ENCODE measurements at places on chromosomes 12 and 14.

DNA sequence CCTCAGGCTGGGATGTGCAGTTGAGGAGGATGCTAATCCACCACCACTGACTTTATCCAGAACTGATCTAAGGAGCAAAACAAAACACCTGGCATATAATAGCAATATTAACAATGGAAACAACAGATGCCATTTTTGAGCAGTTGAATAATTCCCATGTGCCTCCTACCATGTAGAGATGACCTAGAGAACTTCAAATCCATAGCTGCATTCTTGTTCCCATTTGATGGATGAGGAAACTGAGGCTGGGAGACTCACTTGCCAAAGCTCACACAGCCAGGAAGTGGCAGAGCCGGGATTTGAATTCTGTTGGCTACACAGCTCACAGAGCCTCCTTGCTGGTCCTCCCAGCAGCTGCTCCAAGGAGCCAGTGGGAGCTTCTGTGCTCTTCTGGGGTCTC, 155.8 kb upstream of the MYL2 start:
- no peak for DNase-seq

- DNase-seq, result no peak
Measured at GRCh38 chr14:73764406-73765280, 50.5 kb upstream of the PNMA1 start.

- no peak for DNase-seq
Measured at GRCh38 chr14:20615996-20616395, 24.8 kb upstream of the RNASE12 start.

GRCh38 chr12:10260927-10261326, 46.7 kb upstream of the KLRD1 start:
- DNase-seq, result no peak

DNA sequence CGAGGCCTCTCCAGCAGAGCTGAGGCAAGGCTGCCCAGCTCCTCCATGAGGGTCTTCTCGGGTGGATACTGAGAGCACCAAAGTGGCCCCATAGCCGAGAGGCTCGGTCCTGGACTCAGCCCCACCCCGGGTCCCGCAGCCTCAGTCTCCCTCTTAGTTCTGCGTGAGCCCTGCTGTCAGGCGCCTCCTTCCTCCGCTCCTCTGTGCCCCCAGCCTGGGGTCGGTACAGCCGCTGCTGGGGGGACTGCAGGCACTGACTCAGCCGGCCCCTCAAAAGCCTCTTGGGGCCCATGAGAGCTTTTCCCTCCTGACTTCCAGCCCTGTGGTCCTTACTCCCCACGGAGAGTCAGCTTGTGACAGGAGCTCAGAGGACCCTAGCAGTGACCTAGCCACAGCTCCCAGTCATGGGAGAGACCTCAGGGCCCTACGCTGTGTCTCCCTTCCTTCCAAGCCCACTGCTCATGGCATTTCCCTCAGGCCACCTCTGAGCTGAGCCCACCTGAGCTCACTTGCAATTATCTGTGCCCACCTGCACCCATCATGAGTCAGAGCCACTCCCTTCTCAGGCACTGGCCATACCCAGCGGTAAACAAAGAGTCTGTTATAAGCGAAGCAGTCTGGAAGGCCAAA, 295.0 kb upstream of the RTL1 start:
- no peak for DNase-seq

DNA sequence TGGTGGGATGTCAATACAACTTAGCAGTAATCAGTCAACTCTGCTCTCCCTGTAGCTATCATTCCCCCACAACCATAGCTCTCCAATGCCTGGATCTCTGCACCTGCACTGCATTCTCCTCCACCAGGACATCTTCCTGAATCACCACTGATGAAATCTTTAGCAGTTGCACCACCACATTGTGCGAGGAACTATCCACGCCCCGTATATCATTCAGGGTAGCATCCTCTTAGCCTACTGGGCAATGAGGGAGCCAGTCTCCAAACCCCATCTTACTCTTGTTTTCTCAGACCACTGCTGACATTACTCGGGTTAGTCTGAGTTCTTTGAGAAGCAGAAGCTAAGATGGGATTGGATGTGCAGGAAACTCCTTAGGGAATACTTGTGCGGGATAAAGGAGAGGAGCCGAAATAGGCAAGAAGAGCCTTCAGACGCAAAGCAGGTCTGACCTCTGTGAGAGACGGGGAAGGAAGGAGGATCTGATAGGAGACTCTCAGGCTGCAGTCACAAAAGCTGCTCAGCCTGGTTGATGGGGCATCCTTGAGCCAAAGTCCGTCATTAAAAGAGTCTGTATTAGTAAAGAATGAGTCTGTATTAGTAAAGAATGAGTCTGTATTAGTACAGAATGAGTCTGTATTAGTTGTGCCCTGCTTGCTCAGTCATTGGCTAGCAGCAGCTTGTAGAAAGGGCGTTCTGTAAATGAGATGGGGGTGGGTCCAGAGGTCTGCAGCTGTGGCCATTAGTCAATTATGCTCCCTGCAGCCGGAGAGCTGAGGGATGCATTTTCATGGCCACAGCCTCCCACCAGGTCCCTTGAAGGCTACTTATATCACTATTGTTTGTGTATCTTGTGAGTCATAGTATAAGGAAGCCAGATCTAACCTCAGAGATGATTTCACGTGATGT, 49.6 kb upstream of the RASSF3 start:
- no peak for DNase-seq

GRCh38 chr12:100801320-100801719, 6.7 kb downstream of the ANO4 start:
- no peak for DNase-seq

DNA sequence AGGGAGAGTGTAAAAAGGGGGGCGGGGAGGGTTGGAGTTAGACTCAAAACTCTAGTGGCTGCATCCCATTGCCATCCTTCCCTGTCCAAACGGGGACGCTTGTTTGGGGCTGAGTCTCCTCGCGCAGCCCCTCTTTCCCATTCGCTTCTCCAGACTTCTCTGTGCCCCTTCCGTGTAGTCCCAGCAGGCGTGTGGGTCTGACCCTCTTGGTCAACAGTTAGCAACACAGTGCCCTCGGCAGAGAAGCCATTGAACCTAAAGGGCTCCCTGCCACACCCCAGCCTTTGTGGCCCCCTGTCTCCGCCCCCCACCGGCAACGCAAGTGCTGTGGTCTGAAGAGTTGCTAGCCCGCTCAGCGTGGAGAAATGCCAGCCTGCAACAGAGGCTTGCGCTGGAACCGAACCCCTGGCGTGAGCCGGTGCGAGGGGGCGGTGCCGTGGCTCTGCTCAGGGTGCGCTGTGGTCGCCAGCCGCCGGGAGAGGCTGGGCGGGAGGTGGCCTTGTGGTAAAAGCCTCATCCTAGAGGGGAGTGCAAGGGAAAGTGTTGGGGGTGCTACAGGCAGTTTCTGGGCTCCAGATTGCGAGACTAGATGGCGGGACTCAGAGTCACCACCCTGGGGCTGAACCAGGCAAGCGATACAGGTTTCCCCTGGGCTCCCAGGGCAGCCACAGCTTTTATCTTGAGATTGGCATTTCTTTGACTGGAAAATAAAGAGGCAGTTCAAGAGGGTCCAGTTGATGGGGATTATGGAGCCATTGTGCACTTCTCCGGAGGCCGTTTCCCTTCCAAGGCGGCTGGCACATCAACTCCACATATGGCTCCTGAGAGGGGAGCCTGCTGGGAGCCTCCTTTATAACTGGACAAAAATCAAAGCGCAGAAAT, 2.1 kb downstream of the PLXNC1 start:
- DNase-seq, result peak; percentile 43

GRCh38 chr14:96538097-96538989, 36.2 kb downstream of the PAPOLA start:
- no peak for DNase-seq

DNA sequence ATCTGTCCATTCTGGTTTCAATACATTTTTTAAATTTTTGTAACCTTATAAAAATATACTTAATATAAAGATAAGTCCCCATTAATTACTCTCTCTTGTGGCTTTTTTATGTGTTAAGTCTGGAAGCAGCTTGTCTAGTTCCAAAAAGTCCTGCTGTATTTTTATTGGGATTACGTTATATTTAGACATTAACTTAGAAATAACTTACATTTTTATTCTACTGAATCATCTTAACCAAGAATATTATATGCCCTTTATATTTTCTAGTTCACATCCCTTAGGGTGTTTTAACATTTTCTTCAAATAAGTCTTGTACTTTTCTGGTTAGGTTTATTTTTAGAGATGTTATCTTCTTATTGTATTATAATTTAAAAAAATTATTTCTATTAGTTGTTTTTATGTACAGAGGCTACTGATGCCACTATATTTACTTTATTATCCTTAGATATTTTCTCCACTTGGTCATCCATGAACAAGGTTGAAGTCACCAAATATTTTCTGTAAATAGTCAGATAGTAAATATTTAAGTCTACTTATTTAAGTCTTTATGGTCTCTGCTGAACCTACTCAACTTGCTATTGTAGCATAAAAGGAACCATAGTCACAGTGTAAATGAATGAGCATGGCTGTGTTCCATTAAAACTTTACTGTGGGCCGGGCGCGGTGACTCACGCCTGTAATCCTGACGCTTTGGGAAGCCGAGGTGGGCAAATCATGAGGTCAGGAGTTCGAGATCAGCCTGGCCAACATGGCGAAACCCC, 132.4 kb upstream of the NEDD1 start:
- DNase-seq, result no peak

DNA sequence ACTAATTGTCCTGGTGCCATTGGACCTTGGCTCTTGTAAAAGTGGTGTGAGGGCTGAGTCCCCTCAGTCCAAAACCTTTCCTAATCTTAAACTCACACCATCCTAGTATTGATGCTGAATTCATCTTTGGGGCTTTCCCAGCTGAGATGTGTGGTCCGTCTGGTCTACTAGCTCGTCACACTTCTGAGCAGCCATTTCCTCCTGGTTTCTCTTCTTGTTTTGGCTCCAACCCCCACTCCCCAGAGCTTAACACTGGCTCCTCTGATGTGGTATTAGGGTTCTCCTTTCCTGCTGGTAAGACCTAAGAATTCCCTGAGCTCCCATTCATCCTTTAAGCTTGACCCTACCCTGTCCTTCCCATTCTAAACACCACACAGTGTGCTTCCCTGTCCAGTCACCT, 900.6 kb downstream of the VRK1 start:
- DNase-seq, result no peak

DNA sequence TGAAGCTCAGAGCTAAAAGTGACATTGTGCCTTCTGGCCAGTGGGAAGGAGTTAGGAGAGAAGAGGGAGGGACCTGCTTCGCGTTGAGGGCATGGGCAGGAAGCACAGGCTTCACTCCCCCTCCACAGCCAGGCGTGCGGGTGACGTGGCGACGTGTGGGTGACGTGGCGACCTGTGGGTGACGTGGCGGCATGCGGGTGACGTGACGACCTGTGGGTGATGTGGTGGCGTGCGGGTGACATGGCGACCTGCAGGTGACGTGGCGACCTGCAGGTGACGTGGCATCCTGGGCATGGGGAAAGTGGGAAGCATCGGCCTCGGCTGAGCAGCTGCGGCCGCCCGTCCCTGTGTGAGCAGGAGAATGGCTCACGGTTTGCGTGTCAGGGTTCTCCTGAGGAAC, 8.2 kb upstream of the GALNT9 start:
- no peak for DNase-seq

DNA sequence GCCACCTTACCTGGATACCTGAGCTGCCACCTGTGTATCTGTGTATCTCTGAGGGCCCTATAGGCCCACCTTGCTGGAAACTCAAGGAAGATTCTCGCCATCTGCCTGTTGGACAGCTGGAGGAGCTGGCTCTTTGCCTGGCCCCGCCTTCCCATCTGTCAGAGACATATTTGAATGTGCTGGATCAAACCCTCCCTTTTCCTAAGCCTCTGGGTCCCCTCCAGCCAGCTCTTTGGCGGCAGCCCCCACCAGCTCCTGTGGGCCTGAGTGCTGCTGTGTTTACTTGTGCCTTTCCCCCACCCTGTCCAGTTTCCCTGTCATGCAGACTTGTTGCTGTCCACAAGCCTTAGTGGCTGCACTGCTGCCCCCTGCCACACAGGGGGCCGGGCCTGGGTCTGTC, 55.9 kb upstream of the SRSF5 start:
- peak; percentile 79 for DNase-seq

DNA sequence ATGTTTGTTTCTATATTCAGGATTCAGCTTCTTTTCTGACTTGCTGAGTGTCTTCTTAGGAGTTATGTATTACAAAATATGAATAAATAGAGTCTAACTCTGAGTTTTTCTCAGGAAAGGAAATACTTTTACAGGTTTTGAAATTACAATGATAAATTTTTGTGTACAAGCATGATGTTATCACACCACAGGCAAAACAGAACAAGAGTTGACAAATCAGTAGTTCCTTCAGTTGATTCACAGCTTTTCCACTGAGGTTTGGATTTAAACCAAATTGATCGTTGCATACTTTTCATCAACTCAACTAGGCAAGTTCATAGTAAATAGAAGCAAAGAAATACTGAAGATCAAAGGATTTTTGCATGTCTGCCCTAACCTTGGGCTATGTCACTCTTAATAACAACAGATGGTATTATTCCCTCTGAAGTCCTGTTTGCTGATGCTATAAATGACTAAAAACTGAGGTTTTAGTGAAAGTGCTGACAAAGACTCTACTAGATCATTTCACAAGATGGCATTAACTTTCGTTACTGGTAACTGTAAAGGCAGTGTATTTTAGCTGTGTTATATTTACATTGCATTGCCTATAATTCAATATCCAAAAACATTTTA, 520.2 kb downstream of the FLRT2 start:
- no peak for DNase-seq

DNA sequence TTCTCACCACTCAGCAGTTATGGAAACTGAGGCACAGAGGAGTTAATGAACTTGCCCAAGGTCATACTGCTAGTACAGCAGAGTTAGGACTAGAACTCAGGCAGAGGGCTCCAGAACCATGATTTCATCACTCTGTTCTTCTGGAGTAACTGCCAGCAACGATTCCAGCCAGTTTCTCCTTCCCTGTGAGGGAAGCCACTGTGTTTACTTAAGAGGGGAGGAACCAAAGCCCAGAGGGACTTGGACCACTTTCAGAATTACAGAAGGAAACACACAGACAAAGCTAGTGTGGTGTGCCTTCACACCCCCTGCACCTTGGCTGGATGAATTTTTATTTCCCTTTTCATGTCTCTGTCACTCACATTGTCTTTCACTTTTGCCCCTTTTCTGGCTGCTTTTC, 398.2 kb downstream of the DPF3 start:
- DNase-seq, result no peak

DNA sequence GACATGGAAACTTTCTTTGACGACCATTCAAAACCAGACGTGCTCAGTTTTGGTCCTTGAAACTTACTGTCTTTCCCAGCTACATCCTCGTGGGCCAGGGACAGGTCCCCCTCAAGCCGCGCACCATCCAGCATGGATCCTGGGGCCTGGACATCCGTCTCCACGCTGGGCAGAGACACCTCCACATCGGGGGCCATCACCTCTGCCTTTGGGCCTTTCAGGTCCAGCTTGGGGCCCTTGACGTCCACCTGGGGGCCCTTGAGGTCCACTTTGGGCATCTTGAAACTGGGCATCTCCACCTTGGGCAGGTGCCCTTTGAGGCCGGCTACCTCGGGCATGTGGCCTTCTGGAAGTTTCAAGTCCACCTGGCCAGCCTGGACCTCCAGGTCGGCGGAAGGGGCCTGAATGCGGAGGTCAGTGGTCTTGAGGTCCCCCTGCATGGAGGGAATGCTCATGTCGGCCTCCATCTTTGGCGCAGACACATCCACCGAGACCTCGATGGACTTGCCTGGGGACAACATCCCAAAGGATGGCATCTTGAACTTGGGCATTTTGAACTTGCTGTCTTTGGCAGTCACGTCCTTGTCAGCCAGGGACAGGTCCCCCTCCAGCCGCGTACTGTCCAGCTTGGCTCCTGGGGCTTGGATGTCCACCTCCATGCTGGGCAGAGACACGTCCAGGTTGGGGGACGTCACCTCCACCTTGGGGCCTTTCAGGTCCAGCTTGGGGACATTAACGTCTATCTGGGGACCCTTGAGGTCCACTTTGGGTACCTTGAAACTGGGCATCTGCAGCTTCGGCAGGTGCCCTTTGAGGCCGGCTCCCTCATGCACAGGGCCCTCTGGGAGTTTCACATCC, 17.1 kb downstream of the PLD4 start:
- DNase-seq, result no peak

Measured in NCI-H1092 (cell line).